Stimulated activated CD4-positive, alpha-beta T cell treated with anti-CD3 and anti-CD28 coated beads, Interleukin-15, amount 100 ng/mL, for 1 hour (primary cell): ENCODE measurements at places on chromosomes 12 and 14.

GRCh38 chr12:14169281-14169680 is 187.9 kb upstream of the GRIN2B start:
- no peak for DNase-seq

GRCh38 chr12:6469092-6469491 is 1.4 kb downstream of the VAMP1 start:
- DNase-seq, result no peak

DNA sequence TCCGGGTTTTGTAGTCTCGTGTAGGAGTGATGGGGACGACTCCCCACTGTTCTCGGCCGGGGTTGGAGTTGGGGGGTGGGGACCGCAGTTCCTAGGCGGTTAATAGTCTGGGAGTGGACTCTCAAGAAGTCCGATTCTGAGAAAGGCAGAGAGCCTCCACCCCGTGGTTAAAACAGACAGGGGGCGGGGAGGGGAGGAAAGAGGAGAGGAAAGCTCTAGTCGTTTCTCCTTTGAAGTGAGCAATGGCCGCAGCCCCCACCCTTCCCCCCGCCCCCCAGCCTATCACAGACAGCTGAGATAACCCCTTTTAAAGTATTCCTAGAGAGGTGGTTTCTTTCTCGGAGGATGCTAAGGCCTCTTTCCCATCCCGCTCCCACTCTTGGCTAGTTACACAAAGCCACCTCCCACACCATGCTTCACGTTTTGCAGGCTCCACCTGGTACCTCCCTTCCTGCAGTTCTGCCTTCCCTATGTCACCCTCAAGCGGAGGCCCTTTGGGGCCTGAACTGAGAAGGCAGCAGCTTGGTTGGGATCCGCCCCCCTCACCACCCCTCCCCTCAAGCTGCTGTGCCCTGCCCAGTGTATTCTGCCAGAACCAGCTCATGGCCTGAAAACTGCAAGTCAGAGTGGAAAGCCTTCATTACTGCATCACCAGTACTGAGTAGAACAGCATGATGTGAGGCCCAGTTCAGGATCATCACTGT is 853 bp downstream of the USP5 start:
- peak; percentile 57 for DNase-seq

DNA sequence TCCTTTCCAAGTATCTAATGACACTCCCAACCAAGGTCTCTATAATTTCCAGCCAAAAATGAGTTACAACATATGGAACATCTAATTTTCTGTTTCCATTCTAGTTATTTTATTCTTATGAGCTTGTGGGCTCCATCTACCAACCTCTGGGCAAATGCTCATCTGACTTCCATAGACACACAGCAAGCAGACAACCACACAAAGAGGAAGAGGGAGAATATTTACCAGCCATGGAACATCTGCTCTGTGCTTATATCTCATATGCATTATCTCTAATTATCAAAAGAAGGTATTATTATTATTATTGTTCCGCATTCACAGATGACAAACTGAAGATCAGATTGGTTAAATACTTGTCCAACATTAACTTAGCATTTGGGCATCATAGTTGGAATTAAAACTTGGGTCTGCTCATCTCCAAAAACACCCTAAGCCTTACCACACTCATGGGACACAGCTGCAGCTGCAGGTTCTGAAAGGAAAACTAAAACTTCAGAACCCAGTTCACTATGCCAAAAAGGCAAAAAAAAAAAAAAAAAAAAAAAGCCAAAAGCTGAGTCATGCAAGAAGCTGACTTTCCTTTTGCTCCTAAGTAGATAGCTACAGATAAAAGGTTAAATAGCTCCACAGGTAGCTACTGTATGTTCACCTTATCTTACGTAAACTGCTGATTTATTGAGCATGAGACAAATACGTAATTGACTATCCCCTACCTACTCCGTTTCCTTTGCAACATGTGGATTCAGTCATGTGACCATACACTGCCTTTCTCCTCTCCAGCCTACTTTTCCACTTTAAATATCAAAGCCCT is 23.6 kb upstream of the TCL1B start:
- no peak for DNase-seq

DNA sequence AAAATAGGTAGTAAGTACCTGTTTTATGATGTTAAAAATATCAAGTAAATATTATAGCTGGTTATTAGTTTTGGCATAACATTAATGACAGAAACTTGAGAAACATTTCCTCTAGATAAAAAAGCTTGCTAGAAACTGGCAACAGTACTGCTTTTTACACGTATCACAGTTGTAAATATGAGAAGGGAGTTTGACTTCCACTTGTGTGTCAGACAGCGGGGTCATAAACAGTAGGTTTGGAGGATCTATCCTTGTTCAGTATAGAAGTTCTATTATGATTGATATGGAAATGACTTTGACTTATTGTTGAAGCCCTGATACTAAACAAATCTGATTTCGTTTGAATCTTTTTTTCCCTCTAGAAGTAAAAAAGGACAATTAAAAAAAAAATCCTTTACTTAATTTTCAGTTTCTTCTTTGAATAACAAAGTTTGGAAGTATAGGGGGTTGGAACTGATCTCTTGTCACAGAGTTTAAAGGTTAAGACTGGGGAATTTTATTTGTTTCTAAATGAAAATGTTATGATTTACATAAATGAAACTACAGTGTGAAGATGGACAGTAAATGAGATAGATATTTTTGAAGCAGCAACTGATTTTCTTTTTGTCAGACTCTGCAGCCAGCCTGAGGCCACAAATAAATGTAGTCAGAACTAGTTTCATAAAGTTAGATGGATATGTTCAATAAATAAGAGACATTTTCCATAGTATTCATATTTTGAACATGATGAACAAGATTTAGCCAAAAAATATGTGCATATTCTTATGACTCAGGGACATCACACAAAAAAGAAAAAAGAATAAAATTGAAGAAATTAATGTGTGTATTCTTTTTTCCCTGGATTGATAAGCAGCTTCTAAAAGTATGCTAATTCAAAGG is 50.1 kb downstream of the WNK1 start:
- no peak for DNase-seq

DNA sequence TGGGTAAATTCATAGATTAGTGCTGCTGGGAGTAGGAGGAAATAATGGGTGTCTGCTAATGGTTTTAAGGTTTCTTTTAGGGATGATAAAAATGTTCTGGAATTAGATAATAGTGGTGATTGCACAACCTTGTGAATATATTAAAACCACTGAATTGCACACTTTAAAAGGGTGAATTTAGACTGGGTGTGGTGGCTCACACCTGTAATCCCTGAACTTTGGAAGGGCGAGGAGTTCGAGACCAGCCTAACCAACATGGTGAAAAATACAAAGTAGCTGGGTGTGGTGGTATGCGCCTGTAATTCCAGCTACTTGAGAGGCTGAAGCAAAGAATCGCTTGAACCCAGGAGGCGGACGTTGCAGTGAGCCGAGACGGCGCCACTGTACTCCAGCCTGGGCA is 1.3 kb downstream of the RAD52 start:
- DNase-seq, result no peak

- no peak for DNase-seq
Measured at GRCh38 chr14:99522025-99522401, 40.8 kb downstream of the CCNK start.

- DNase-seq, result no peak
Measured at GRCh38 chr14:105247715-105248367, 492 bp upstream of the BTBD6 start.

DNA sequence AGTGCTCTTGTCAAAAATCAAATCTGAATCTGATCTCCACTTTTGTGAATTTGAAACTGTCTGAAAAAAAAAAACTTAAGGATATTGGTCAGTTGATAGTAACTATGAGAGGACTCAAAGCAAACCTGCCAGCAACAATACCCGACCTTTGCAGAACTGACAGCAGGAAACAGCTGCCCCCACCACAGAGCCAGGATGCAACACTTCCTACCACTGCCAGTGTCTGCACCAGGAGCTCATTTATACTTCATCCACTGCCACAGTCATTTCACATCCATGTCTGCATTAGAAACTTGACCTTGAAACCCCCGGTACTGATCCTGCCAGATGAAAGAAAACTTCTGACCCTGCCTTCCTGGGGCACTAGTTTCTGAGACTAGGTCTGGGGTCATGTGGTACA is 27.4 kb upstream of the RXYLT1 start:
- DNase-seq, result no peak

GRCh38 chr12:52582971-52583456 is 9.4 kb upstream of the KRT74 start:
- peak; percentile 45 for DNase-seq

DNA sequence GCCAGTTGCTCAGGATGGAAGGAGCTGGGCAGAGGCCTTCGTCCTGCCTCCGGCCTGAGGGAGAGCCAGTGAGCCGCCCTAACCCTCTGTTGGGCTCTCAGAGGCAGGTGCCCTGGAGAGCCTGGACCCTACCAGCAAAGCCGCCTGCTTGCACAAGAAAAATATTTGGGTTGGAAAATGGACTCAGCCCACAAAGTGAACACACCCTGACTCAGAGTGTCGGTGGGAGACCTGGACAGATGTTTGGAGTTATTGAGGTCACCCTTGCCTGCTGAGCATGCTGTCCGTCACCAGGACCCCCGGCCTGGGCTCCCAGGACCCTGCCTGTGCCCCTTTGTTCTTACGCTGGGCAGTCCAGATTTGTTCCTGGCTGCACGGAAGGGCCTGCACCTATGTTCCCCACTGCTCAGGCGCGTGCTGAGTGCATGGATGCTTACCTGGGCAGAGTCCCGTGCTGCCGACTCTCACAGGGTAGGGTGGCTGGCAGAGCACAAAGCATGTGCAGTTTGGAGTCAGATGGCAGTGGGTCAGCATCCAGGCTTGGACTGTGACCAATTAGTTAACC is 22.4 kb downstream of the FAM181A start:
- DNase-seq, result no peak

- no peak for DNase-seq
Measured at GRCh38 chr14:74349757-74350156, 1.5 kb downstream of the VRTN start.

- no peak for DNase-seq
Measured at GRCh38 chr12:124188561-124189405, 106.1 kb upstream of the RFLNA start.

DNA sequence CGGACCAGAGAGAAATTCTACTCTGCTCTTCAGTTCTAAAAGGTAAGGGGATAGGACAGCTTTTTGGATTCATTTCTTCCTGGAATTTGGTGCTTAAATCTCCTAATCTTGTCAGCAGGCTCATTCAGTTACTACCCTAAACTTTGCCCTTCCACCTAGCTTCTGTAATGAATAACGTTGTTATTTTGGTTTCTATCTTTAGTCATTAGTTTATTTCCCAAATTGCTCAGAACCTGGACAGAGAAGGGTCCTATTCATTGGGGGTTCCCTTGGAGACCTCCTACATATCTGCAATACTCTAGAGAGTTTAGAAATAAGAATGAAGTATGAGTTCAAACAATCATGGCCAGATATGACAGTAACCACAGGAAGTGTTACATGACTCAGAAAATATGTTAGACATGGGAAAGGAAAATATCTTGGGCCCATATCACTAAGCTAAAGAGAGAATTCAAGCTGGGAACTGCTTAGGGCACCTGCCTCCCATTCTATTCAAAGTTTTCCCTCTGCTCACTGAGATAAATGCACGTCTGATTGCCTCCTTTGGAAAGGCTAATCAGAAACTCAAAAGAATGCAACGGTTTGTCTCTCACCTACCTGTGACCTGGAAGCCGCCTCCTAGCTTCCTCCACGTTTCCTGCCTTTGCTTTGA is 87.9 kb downstream of the GAS2L3 start:
- DNase-seq, result no peak

DNA sequence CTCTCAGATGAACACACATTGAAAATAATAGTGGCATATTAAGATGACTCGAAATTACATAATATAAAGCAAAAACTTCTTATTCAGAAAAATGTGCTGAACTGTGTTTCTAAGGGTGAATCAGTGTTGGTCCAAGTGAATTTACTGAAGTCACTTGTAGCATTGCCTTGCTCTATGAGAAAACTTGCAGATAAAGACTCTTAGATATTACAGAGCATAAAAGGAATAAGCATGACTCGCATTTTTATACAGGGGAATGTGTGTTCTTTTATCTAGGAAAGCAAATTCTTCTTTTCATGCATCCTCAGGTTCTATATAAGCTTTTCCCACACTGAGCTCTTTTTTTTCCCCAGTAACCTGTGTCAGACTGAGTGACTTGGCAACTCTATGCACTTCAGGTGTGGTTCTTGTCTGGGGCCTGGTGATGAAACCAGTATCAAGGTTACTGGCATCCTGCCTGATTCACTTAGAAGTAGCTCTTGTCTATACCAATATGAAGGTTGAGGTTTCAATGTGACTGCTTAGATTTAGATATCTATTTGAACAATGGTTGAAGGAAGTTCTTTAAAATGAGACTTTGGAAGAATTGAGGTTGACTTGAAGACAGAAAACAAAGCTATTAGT is 76.1 kb downstream of the OTOGL start:
- DNase-seq, result no peak

DNA sequence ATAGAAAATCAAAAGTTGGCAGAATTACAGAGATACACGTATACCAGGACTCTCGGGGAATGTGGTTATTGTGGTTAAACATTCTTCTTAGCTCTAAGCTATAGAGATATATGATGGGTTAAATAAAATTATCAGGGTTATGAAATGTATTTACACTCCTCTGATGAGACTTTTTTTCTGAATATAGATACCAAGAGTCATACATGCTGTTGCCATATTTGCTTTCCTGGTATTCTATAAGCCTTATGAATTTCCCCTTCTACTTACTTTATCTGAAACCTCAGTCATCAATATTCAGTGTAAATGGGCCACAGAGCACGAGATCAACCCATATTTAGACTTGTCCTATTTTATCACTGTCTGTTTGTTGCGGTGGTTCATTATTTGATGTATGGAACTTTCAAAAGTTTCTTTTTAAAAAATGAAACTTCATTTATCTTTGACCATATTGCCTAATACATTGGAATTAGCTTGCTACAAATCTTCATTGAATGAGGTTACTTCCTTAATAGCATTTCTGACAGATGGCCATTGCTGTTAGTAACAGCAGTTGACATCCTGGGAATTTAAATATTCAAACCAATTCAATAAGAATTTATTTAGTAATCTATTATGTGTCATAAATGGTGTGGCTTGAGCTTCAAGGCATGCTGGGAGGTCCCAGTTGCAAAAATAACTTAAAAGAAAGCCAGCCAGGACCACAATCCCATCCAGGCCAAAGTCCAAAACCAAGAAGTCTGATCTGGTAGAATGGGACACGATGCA is 393.5 kb downstream of the PCNX1 start:
- no peak for DNase-seq

- DNase-seq, result peak; percentile 21
Measured at GRCh38 chr12:11581179-11581755, 68.2 kb upstream of the ETV6 start.

DNA sequence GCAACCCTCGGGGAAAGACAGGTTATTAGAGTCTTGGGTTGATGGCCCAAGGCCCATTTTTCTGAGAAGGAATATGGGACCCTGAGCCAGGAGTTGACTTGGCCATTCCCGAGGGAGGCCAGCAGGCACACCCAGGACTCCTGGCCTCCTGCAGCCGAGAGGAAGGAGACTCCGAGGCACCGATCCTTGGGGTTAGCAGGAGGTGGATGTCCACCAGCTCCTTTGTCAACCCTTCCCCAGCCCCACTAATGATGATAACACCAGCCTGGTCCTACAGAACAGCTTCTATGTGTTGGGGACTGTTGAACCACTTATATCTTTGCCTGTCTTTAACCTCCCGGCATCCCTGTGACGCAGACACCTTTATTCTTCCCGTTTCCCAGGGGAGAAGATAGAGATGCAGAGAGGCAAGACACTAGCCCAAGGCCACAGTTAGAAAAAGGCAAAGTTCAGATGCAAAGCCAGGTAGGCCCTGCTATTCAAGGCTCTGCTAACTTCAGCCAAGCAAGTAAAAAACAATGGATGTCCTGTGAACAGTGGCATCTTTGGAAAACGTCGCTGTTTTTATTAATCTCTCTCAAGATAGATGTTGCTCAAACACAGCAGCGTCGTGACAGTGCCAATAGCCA is 767.3 kb upstream of the TBX3 start:
- DNase-seq, result no peak

- no peak for DNase-seq
Measured at GRCh38 chr12:120224304-120225199, 23.6 kb upstream of the RPLP0 start.
